ENCODE measurements at places on chromosomes 3 and 15.

DNA sequence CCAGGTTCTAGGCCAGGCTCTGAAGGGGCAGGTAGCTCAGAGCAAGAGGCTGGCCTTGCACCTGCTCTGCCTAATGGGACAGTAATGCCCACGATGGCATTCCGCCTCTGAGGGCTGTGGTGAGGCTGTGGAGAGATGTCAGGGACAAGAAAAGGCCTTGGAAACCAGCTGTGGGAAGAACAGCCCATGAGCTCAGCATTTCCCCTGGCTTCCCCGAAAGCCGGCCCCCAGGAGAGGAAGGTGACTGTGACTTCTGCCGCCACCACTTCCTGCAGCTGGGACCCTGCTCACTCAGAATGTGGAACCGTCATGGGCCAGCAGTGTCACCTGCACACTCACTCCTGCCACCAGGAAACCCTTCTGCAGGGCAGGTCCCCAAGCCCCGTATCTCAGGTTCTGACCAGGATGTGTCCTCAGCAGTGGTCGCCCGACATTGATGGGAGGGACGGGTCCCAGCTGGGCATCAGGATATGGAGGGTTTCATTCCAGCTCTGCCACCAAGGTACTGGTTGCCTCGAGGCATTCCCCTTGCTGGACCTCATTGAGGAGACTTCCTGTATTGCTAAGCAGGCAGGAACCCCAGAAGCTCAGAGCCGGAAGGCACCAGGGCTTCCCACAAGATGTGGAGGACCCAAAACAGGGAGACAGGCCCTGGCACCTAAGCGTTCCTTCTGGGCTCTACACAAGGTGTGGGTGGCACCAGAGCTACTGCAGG, 30.7 kb downstream of the SEMA7A start:
- no peak for DNase-seq

GRCh38 chr15:28929200-28929599, 43.4 kb downstream of the APBA2 start:
- no peak for DNase-seq

DNA sequence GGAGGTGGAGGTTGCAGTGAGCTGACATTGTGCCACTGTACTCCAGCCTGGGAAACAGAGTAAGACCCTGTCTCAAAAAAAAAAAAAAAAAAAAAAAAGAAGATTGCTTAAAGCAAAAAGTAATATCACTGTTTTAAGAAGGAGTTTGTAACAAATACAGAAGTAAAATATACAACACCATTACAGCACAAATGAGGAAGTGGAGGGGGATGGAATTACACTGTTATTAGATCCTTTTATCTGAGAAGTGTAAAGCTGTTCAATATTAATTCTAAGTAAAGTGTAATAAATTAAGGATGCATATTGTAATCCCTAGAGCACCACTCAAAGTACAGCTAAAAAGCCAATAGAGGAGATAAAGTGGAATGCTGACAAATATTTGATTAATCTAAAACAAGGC, 47.0 kb upstream of the SNRPA1 start:
- DNase-seq, result no peak

GRCh38 chr15:30905821-30906220, 2.1 kb downstream of the FAN1 start:
- no peak for DNase-seq

- DNase-seq, result peak; percentile 91
These were observed 7.8 kb upstream of the KIF7 start for GRCh38 chr15:89662893-89663626.

GRCh38 chr3:197793247-197793646, 2.2 kb downstream of the LRCH3 start:
- DNase-seq, result peak; percentile 78

- DNase-seq, result no peak
These were observed 180.5 kb upstream of the RASGRP1 start for GRCh38 chr15:38745126-38745525.

- no peak for DNase-seq
These were observed 85.9 kb upstream of the IL12A start for GRCh38 chr3:159902546-159903314.

DNA sequence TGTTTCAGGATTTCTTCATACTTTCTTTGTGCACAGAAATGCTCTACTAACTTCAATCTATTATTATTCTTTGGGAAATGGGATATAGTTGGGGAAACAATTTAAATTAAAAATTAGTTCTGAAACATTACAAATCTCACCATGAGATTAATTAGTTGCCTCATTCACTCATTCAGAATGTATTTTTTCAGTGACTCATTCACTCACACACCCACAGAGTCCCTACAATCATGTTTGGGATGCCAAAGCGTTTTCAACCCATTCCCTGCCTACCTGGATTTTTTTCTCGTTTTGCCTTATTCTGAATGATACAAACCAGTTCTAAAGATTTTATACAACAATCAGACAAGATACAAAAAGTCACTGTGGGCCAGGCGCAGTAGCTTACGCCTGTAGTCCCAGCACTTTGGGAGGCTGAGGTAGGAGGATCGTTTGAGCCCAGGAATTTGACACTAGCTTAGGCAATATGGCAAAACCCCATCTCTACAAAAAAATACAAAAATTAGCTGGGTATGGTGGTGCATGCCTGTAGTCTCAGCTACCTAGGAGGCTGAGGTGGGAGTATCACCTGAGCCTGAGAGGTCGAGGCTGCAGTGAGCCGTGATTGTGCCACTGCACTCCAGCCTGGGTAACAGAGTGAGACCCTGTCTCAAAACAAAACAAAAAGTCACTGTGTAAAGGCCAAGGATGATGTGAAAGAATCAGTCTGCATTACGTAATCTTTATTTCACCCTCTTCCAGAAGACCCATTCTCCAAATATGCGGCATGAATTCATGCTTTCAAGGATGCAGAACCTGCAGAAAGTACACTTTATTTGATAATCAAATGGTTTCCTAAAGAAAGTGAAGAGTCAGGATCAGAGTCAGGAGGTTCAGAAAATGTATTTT, 34.8 kb upstream of the ARHGEF3 start:
- DNase-seq, result peak; percentile 54

GRCh38 chr15:96595951-96596350, 265.5 kb downstream of the NR2F2 start:
- DNase-seq, result no peak

DNA sequence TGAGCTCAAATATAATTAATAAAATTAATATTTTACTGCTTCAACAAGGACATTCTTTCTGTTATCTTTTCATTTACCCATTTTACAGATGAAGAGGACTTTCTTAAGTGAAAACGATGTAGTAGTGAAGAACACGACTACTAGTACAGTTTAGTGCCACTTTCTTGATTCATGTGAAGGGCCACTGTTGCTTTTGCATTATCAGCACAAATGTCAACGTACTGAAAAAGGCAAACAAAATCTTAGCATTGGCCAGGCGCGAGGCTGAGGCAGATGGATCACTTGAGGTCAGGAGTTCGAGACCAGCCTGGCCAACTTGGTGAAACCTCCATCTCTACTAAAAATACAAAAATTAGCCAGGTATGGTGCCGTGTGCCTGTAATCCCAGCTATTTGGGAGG, 9.5 kb downstream of the PPP1R14D start:
- DNase-seq, result no peak

GRCh38 chr15:55685286-55685685, 57.7 kb downstream of the PRTG start:
- no peak for DNase-seq

DNA sequence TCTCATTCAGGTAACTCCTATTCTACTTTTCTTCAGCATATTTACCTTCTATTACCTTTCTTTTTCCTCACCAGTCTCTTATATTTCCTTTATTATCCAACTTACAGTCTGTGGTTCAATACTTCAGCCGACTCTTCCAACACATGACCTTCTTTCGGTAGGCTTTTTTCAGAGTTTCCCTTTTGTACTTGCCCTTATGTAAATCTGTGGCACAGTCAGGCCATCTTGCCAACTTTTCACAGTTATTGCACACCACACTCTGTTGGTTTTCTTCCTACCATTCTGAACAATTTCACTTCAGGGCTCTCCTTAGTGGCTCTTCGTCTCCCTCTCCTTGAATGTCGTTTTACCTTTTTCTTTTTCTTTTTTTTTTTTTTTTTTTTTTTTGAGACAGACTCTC, 427.8 kb downstream of the LPP start:
- no peak for DNase-seq

DNA sequence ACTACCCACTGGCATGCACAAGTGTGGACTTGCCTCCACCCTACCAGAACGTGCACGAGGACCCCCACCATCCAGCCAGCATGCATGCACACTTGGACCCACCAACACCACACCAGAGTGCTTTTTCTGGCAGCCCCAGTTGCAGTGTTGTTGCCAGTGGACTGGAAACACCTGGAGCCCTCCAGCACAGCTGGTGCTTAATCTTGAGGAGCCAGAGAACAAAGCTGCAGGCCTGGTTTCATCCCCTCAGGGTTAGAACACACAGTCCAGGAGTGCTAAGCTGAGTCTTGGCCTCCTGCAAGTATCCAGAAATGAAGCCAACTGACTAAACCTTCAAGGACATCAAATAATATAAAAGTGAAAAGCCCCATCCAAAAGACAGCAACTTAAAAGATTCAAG, 888.0 kb downstream of the NTRK3 start:
- DNase-seq, result no peak

- peak; percentile 20 for DNase-seq
These were observed 14.1 kb downstream of the ACKR2 start for GRCh38 chr3:42823351-42823750.

GRCh38 chr3:109900783-109901182, 563.4 kb upstream of the DPPA4 start:
- no peak for DNase-seq

DNA sequence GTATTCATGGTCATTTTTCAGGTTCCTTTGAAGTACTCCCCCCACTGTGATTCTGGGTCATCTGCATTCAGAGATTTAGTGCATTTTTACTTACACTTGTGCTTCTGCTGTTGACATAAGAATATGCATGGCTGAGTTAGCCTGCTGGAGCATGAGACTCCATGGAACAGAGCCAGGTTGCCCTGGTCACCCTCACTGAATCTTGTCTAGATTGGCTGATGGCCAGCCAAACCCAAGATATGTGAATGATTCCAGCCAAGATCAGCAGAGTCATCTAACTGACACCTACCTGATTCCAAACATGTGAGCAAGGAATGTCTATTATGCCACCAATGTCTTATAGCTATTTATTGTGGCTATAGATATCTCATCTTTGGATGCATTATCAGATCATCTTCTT, 25.1 kb downstream of the DTWD1 start:
- peak; percentile 32 for DNase-seq

DNA sequence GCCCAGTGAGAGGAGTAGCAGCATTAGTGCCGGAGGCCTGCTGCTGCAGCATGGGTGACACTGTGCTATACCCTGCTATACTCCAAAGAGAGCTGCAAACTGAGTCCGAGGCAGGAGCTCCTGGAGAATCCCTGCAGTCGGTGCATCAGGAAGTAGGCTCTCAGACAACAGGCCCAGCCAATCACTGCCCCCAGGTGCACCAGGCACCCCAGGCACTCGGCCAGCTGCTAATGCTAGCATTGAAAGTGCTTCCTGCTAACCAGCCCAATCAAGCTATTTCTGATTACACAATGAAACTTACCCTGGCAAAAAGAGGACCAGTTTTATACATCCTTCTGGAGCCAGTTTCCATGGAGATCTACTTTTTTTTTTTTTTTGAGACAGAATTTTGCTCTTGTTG, 45.6 kb upstream of the IREB2 start:
- no peak for DNase-seq

DNA sequence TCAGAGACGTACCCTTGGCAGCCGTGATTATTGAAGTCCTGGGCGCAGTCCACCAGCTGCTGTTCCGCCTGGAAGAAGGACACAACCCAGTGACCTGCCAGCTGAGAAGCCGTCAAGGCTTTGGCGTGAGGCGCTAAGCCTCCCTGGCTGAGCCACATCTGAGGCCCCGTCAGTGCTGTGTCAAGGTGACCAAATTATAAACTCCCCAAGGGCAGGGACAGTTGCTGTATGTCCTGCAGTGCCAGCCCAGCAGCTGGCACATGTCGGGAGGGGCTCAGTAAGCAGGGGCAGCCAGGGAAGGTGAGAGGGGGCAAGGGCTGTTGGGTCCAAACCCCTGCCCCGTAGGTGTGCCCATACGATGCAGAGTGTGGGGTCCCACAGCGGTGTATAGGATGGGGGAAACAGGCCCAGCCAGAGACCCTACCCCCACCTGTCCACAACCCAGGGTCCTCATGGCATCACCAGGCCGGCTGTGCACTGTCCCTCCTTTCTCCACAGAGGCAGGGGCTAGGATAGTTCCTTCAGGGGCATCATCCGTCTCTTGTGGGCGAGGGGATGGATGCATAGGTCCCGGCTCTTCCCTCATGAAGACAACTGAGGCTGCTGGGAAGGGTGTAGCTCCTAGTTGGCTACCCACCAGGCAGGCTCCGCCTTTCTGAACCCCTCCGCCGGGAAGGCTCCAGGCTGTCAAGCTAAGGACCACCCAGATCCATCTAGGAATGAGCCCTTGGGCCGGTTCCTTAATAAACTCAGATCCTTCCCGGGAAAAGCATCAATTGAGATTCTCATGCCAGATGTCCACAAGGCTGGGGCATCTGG, 13.2 kb downstream of the CTSH start:
- no peak for DNase-seq

- no peak for DNase-seq
These were observed 243.7 kb downstream of the TLE3 start for GRCh38 chr15:69854001-69854400.

DNA sequence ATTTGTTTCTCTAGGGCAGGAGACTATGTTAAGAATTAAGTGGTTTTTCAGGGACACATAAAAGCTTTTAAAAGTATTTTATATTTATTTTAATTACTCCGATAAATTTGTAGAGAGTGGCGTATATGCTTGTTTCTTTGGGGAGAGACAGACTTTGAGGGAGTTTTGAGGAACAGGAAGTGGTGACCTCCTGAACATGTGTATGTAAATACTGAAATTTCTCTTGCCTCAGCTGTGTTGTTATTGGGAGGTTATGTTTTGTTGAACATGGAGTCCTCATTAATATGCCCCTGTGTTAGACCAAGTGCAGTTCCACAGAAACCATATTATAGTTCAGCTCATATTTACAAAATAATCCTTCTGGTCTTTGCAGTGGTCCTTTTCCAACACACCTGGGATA, 41.8 kb upstream of the UTS2B start:
- no peak for DNase-seq

DNA sequence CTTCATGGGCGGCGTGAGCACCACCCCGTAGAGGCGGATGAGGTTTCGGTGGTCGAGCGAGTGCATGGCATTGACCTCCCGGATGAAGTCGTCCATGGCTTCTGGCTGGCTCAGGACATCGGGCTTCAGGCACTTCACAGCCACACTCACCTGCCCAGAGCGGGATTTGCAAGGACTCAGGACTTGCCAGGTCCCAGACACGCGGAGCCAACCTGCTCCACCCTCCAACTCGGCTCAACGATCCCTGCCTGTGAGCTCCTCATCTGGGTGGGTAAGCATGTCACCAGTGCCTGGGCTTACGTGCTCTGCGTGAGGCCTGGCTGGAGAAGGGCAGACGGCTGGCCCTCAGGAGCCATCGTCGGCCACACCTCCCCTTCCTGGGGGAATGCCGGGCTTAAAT, 25.2 kb downstream of the TNK2 start:
- no peak for DNase-seq

- DNase-seq, result no peak
These were observed 783.6 kb downstream of the PDCD6IP start for GRCh38 chr3:34582055-34582454.

GRCh38 chr15:41462084-41462795, 31.4 kb upstream of the ITPKA start:
- DNase-seq, result no peak

GRCh38 chr3:169847896-169848295, 21.8 kb downstream of the LRRC31 start:
- no peak for DNase-seq

All from RWPE1 (cell line).